ENCODE measurements at places on chromosomes 2 and 18.

GRCh38 chr2:124646166-124646815, 621.2 kb downstream of the CNTNAP5 start:
- DNase-seq = no peak

GRCh38 chr18:34531110-34531509, 179.0 kb upstream of the DTNA start:
- no peak for DNase-seq

DNA sequence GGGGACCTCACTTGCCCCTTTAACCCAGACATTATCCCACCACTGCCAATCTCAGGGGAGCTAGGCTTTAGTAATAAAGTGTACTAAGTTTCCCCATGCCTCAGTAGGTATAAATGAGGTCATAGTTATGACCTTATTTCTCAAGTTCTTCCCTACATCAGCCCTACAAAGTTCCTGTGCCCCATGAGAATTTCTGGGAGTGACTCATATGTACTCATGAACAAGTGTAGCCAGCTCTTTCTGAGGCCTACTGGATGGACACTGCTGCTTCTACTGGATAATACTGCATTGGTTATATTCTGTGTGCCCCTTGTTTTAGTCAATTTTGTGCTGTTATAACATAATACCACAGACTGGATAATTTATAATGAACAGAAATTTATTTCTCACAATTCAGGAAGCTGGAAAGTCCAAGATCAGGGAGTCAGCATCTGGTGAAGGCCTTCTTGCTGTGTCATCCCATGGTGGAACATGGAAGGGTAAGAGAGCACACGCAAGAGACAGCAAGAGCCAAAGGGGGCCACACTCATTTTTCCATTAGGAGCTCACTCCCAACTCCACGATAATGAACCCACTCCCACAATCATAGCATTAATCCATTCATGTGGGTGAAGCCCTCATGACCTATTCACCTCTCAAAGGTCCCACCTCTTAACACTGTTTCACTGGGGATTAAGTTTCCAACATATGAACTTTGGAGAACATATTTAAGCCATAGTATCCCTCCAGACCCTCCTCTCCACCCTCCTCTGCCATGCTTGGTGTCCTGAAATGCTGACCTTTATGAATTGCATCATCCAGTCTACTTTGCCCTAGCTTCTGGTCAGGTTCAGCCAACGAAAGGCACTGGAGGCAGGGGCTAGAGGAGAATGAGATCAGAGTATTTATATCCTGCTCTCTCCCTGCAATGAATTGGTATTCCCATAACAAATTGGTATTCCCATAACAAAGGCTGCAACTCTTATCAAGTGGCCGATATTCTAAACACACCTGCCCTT, 25.4 kb upstream of the ST3GAL5 start:
- DNase-seq = no peak

- no peak for DNase-seq
Measured at GRCh38 chr18:61199171-61199848, 133.9 kb upstream of the CDH20 start.

GRCh38 chr2:14861181-14861580, 228.7 kb downstream of the LRATD1 start:
- DNase-seq = no peak

- no peak for DNase-seq
Measured at GRCh38 chr2:38512211-38512610, 90.5 kb downstream of the HNRNPLL start.

DNA sequence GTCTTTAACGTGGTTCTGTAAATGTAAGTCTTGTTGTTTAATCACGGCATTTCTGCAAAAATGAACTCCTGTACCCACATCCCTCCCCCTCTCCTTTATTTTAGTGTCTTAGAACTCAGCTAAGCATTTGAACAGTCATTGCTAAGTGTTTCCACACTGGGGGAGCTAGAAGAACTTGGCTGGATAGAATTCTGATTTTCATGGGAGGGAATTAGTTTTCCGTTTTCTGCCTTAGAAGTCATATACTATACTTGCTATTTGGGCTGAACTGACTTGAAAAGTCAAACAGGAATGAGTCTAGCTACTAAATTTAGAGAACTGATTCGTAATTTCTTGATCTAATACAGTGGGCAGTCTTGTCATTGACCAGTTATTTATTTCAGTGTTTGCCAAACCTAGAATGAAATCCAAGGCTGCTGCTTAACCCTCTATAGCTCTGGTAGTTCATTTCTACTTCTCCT, 61.1 kb downstream of the FMNL2 start:
- DNase-seq = no peak

GRCh38 chr2:141103216-141103615, 1027.6 kb downstream of the LRP1B start:
- no peak for DNase-seq

- no peak for DNase-seq
Measured at GRCh38 chr2:165629776-165630175, 160.3 kb downstream of the CSRNP3 start.

GRCh38 chr2:197888321-197888720, 83.9 kb downstream of the PLCL1 start:
- DNase-seq = no peak

- no peak for DNase-seq
Measured at GRCh38 chr2:99609851-99610381, 120.1 kb upstream of the REV1 start.

GRCh38 chr2:118443596-118443995, 355.3 kb downstream of the INSIG2 start:
- no peak for DNase-seq

GRCh38 chr2:179440642-179441251, 176.1 kb upstream of the SESTD1 start:
- peak; percentile 18 for DNase-seq

DNA sequence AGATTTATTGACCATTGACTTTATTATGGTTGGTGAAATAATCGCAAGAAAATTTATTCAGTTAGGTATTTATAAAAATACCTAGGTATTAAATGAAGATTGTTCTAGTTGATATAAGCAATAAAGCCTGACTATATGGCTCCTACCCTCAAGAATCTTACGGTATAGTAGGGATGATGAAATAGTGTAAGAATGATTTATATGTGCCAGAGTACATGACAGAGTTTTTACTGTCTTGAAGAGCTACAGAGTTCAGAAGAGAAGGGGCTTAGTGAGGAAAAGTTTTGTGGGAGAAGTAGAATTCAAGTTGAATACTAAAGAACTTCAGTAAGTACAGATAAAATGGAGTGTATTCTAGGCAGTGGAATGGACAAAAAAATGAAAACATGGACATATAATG, 9.7 kb downstream of the CREB1 start:
- DNase-seq = no peak

GRCh38 chr2:197328461-197328860, 17.9 kb upstream of the ANKRD44 start:
- DNase-seq = no peak

DNA sequence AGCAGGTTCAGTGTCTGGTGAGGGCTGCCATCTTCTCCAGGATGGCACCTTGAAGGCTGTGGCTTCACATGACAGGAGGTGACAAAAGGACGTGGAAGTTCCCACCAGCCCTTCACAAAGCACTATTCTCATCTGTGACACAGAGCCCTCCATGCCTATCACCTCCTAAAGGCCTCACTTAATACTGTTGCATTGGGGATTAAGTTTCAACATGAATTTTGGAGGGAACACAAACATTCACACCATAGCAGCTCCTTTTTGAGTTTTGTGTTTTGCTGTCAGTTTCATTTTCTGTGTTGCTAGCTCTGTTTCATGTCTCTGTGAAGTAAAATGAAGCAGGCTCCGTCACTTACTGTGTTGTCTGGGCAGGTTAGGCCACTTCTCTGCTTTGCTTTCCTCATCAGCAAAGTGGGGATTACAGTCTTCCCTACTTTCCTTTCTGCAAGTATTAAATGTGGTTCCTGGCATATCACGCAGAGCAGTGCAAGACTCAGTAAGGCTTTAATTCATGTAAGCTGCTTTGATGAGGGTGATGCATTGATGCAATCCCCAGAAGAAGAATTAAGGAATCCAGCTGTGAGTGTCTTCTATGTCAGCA, 31.6 kb downstream of the LIMS1 start:
- DNase-seq = no peak

DNA sequence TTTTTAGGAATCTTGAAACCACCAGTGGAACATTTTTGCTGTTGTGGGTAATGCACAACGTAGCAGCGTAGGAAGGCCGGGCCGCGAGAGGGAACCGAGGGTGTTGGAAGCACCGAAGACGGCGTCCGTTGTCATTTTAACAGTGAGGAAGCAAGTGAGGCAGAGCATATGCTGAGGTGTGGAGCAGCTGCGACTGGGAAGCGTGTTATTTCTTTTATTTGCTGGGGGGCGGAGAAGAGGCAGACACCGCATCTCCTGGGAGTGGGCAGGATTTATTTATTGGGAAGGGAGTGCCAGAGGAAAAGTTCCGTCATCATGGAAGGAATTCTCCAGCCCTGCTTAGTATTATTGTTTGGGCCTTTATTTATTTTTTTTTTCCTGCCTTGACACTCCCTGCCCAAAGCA, 232.8 kb downstream of the KLHL29 start:
- DNase-seq = no peak

DNA sequence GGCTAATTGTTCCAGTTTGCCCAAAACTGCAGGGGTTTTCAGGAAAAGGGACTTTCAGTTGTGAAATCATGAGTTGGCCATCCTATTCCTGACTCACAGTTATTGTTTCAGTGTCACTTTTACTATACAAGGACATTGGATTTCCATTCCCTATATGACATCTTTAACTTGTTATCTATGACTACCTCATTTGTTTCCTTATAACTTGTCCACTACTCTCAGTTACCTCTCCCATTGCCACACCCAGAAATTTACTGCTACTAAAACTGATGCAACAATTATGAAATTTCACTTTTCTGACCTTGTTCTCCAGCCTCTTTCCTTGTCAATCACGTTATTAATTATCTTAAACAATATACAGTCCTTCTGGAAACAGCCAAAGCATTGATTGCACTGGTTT, 116.5 kb upstream of the ZNF804A start:
- DNase-seq = no peak

DNA sequence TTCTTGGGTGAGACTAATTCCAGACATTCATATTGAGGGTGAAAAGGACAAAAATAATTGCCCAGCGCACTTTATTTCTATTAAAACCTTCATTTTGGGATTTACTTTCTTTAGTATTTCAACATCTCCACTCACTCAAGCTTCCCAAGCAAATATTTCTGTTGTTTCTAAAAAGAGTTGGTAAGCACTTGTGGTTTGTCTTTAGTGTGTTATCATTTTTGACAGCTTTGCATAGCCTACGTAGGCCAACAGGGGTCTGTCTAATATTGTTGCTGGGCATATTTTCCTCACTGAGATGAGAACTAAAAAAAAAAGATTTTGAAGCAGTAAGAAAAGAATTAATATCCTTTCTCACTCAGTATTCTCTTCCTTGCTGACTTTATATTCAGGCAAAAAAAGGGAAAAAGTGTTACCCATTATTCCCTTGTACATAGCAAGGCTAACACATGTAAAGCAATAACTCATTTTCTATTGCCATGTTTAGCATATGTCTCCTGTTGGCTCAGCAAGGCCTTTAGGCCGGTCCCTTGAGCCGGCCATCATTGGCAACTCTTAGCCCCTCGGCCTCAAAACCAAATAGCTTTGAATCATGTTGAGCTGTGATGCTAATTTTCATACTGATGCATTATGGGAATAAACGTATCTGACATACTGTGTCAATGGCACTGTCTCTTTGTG, 494.2 kb downstream of the ARHGAP15 start:
- no peak for DNase-seq

DNA sequence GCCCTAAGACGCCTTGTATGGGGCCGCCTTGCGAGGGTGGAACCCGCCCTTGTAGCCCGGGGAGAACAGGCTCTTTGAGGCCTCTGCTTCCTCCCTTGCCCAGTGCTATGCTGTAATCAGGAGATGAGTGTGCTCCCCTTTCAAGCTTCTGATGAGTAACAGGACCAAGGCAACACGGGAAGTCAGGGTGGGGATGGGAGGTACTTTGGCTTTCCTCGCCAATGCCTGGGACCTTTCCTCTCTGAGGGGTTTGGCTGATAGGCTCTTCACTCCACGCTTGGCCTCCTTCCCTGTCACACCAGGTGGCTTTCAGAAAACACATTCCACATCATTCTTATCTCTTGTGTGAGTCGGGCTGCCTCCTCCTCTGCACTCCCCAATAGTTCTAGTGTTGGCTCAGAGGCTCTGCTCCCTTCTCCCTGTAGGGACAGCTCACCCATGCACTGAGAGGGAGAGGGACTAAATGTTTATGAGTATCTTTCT, 223.7 kb upstream of the TRIB2 start:
- peak; percentile 23 for DNase-seq

GRCh38 chr2:205946226-205946625, 139.7 kb downstream of the INO80D start:
- DNase-seq = no peak

DNA sequence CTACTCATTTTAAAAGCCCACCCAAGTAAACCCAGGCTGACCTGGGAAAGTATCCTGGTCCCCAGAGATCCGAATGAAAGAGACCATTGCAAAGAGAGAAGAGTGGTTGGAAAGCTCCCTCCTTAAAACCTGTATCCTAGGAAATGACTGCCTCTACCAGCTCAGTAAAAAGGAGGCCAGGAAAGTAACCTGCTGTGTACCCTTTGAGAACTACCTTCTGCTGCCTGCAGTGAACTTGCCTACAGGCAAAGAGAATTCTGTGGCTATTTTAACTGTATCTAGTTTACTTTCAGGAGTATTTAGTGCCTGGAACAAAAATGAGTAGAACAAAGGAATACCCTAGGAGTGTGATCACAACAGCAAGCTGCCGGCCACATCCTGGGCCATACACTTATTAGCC, 641.7 kb upstream of the NRXN1 start:
- DNase-seq = no peak

GRCh38 chr2:213243189-213244044, 40.8 kb upstream of the SPAG16 start:
- no peak for DNase-seq

GRCh38 chr2:221335219-221335752, 236.8 kb downstream of the EPHA4 start:
- DNase-seq = no peak

- DNase-seq = no peak
Measured at GRCh38 chr2:115083225-115083624, 640.8 kb downstream of the DPP10 start.

DNA sequence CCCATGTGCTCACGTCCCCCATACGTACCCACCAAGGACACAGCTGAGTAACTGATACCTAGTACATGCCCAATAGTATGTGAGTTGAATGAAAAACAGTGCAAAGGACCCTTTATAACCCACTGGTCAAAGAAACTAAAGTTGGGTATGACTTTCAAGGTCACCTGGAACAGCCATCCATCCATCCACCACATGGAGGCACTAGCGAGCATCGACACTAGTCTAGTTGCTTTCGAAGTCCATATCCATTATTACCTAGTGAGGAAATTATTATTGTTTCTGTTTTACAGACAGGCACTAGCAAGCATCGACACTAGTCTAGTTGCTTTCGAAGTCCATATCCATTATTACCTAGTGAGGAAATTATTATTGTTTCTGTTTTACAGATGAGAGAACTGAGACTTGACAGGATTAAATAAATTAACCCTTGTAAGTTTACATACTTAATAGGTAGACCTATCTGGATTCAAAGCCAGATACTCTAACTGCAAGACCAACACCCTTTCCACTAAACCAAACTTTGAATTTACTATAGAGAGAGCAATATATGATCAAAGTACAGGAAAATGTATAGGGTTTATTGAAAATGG, 233.7 kb downstream of the METTL4 start:
- DNase-seq = peak; percentile 36

- no peak for DNase-seq
Measured at GRCh38 chr2:118954297-118955060, 12.5 kb downstream of the MARCO start.

All from CD4-positive, alpha-beta memory T cell (primary cell).